Hematopoietic multipotent progenitor cell (in vitro differentiated cells): ENCODE measurements at places on chromosomes 3 and 15. TPM values are rescaled to one million over a fixed set of nuclear protein-coding genes. Genes with fewer than 3 reads are reported as not detected.

Gene CFAP20DC
- total RNA-seq = 1.1 TPM

Gene CYP19A1
- total RNA-seq = not detected

Gene ZPLD1
- total RNA-seq = not detected

Gene CIAO2A
- total RNA-seq = 26.4 TPM

Gene NMNAT3
- 28.8 TPM for total RNA-seq

Gene GPR149
- total RNA-seq = not detected

DNA sequence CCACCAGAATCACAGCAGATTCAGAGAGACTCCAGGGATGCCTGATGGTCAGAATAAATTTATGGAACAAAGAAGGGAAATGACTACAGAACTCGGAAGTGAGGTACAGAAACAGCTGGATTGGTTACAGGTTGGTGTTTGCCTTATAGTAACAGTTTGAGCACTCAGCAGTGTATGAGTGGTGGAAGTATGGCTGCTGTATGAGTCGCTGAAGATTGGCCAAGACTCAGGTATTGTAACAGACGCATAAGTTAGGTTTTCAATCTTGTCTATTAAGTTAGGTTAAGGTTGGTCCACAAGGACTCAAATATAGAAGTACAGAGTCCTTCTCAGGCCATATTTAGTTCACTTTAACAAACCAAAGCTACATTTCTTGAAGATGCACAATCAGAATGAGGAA lies 33.1 kb downstream of the ATP13A5 start:
- no peak for DNase-seq

GRCh38 chr15:79938143-79938542 lies 32.9 kb downstream of the BCL2A1 start:
- no peak for DNase-seq

DNA sequence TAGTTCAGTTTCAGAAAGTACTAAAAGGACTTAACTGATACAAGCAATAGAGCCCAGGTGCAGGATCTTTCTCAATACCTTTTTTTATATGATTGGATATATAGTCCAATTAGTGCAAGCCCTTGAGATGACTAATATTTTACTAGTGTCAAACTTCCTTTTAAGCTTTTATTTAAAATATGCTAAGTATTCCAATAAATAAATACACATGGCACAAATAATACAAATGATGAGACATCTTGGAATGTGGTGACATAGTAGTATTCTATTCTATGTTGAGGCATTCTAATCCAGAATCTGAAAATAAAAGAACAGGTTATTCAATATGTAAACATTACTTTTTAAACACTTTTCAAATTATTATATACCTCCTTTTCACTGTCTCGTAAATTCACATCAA lies 670.0 kb downstream of the SI start:
- no peak for DNase-seq

GRCh38 chr3:56747150-56747549 lies 54.6 kb downstream of the ARHGEF3 start:
- no peak for DNase-seq

GRCh38 chr15:95457520-95457919 lies 873.0 kb upstream of the NR2F2 start:
- DNase-seq = no peak

GRCh38 chr15:63403254-63403945 lies 21.8 kb upstream of the CA12 start:
- no peak for DNase-seq

GRCh38 chr15:60890375-60891230 lies 338.5 kb downstream of the RORA start:
- DNase-seq = no peak

DNA sequence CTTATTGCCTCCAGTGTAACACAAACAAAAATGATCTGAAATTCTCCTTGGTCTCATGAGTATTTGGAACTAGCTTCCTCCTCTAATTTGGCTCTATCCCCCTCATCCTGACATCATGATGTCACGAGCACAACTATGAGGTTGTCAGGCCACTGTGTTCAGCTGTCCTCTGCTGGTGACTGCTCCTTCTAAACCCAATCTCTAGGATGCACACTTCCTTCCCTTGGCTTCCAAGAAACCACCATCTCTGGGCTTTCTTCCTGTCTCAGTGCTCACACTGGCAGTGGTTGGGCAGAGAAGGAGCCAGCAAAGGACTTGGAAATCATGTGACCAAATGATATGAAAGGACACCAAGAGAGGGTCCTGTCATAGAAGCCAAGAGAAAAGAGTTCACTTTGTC lies 30.7 kb upstream of the EIF1B start:
- DNase-seq = no peak

DNA sequence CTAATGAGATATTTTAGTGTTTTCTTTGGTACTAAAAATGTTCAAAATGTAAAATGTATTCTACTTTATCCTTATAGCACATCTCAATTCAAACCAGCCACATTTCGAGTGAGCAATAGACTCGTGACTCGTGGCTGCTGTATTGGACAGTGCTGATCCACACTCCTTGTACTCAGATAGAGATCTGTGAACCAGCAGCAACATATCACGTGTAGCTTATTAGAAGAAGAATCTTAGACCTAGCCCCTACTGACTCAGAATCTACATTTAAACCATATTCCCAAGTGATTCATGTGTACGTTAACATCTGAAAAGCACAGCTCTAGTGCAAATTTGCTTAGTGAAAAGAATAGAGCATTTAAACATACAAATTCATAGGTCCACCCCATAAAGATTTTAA lies 130.9 kb downstream of the IL1RAP start:
- no peak for DNase-seq

DNA sequence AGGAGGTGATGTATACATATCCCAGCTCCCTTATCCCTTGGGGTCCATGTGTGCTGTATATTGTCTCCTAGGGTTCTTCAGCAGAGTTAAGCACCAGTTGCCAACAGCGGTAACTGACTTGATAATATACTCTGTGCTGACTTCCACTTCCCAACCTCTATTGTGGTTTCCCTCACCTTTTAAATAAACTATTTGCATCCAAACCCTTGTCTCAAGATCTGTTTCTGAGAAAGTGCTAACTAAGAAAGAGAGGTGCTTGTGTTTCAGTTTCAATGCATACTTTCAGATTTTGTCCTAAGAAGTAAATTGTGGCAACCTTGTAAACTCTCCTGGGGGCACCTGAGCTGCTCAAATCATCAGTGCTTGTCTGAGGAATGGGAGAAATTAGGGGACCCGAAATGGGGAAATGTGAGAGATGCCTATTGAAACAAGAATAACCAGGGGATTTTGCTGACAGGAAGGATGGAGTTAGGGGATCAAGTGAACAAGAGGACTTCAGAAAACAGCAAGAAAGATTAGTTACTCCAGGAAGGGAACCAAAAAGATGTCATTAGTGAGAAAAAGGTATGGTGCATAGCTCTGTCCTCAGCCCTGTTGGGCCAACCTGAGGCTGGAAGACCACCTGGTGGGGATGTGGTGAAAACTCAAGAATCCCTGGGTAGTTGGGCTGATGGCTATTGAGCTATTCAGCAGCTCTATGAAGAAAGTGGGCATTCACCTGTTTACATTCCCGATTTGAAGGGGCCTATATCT lies 50.9 kb upstream of the MRPL3 start:
- no peak for DNase-seq

DNA sequence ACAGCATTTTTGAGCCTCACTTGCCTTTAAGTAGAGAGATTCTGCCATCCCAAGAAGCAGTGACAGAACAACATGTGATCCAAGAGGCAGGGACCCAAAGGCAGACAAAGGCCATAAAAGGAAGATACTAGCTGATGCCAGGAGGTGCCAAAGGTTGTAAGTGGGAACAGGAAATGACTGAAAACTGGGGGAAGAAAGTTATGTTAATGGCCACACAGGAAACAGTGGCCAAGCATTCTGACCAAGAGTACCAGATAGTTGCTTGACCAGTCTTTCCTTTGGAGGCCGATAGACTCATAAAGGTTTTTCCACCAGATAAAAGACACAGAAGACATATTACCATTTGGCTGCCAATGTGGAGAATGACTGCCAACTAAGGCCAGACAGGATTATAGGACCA lies 274.5 kb upstream of the PEX5L start:
- DNase-seq = no peak

GRCh38 chr3:149603126-149604074 lies 54.4 kb downstream of the WWTR1 start:
- no peak for DNase-seq

- DNase-seq = no peak
These were observed 64.6 kb downstream of the HES1 start for GRCh38 chr3:194200422-194201081.

DNA sequence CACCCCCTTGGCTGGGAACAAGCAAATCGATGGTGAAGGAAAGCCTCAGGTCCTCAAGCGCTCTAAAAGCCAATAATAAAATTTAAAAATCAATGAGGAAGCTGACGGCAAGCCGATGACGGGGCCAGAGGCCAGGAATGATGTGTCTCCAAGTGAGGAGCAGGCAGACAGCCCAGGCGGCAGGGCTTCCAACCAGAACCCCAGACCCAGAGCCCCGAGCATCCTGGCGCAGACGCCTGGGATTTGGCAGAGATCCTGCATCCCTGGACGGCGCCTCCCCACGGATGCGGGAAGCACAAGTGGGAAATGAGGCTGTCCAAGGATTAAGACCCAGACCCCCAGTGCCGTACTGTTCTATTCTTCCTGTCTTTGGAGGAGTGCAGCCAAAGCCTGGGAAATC lies 123.0 kb upstream of the PROK2 start:
- no peak for DNase-seq
